ENCODE measurements at places on chromosomes 1 and 21.

DNA sequence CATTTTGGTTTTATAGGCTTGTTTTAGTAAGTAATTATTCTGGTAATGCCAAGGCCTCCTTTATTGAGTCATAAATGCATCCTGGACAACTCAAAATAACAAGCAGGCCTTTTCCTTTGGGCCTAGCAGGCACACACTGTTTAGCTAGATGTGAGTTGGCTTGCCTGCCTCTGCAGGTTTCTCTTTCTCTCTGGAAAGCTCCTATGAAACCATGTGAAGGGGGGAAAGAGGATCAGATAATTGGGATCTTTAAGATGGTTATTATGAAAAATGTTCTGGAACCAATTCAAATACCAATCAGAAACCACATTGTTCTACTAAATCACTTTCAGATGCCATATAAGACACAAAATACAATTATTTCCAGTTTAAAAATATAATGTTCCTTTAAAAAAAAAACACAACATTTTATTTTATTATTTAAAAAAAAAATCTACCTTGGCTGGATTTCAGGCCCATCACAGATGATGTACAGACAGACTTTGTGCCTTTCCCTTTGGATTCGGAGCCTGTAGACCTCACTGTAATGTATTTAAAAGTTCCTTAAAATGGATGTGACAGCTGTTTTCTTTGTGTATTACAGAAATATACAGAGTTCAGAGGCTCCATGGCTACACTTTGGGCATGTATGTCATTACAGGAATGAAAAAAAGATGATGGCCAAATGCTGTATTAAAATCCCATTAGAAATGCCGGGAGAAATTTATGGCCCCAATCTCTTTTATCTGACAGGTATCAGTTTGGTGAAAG lies 80.2 kb downstream of the NTMT2 start:
- DNase-seq, result no peak

DNA sequence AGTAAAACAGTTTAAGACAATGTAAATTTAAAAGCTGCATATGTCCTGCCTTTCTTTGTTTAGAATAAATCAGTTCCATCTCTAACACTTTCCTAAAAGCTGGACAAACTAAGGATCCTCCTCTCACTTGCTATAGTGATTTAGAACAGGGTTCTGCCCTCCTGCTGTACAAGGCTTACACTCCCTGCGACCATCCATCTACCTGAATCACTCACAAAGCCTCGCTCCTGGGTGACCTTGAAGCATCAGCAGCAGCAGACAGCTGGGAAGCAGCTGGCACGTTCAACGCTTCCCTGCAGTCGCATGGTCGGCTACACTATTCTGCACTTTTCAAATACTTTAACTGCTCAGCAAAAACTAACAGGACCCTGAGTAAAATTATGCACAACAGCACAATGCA lies 128.0 kb downstream of the NTPCR start:
- DNase-seq, result no peak

- no peak for DNase-seq
Measured at GRCh38 chr1:235073968-235074522, 54.6 kb downstream of the TOMM20 start.

- no peak for DNase-seq
Measured at GRCh38 chr1:61797045-61797755, 54.9 kb downstream of the PATJ start.
